ENCODE measurements at places on chromosomes 5 and 9. TPM values are rescaled to one million over a fixed set of nuclear protein-coding genes. Genes with fewer than 3 reads are reported as not detected.

Gene CCDC171
- total RNA-seq, result 3.1 TPM

Gene NRG2
- total RNA-seq, result 0.51 TPM

Gene FRMD3
- 5.1 TPM for total RNA-seq

Gene SLC1A1
- total RNA-seq, result 4.2 TPM

Gene DPYSL3
- total RNA-seq, result 401 TPM

Gene AOPEP
- total RNA-seq, result 124 TPM

Gene PCDHB6
- total RNA-seq, result 1.6 TPM

Gene LCN15
- not detected for total RNA-seq

Gene FOXD1
- total RNA-seq, result 10.2 TPM

Gene FAM200C
- 4.1 TPM for total RNA-seq

Gene ANKRD18A
- 0.14 TPM for total RNA-seq

Gene CAMK2A
- total RNA-seq, result 0.23 TPM

Gene CFAP77
- total RNA-seq, result not detected

Gene MEF2C
- total RNA-seq, result 86.7 TPM

Gene ASTN2
- 4.3 TPM for total RNA-seq

Gene ANKDD1B
- not detected for total RNA-seq

Gene ACOT12
- total RNA-seq, result 0.14 TPM

Gene CCNO
- total RNA-seq, result 0.24 TPM
